Stimulated activated CD4-positive, alpha-beta T cell treated with anti-CD3 and anti-CD28 coated beads, TNF-alpha, amount 100 ng/mL, for 4 hours (primary cell): ENCODE measurements at places on chromosomes 5 and 9.

DNA sequence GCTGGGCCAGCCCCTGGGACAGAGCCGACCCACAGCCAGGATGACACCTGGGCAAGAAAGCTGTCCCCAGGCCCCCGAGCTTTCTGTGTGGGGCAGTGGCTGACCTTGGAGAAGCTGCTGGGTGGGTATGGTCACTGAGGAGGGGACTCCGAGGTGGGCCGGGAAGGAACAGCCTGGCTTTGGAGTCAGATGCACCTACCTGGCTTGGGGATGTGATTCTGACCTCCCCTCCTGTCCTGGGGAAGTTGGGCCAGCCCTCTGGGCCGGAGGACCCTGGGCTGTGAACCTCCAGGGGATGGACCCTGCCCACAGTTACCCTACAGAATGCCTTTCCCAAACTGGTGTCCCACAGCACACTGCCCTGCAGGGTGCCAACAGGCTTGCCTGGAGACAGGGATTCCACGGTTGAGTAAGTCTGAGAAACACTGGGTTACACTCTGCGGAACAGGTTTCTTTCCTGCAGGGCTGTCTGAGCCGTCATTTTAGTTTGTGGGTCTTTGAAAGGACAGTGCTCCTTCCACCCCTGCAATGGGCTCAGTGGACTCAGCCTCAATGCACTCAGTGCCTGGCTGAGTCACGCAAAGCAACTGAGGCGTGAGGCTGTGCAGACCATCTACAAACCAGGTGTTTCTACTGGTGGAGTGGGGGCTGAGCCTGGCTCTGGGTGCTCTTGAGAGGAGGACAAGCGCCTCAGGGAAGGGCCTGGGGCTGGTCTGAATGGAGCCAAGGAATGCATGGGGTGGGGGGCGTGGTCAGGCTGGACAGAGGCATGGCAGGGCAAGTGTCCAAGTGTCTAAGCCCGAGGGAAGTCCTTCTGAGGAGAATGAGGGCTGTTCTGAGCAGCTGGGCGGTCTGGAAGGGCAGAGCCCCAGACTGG, 41.3 kb upstream of the PHYKPL start:
- no peak for DNase-seq

GRCh38 chr5:4479426-4479825, 660.7 kb upstream of the ADAMTS16 start:
- DNase-seq, result no peak

DNA sequence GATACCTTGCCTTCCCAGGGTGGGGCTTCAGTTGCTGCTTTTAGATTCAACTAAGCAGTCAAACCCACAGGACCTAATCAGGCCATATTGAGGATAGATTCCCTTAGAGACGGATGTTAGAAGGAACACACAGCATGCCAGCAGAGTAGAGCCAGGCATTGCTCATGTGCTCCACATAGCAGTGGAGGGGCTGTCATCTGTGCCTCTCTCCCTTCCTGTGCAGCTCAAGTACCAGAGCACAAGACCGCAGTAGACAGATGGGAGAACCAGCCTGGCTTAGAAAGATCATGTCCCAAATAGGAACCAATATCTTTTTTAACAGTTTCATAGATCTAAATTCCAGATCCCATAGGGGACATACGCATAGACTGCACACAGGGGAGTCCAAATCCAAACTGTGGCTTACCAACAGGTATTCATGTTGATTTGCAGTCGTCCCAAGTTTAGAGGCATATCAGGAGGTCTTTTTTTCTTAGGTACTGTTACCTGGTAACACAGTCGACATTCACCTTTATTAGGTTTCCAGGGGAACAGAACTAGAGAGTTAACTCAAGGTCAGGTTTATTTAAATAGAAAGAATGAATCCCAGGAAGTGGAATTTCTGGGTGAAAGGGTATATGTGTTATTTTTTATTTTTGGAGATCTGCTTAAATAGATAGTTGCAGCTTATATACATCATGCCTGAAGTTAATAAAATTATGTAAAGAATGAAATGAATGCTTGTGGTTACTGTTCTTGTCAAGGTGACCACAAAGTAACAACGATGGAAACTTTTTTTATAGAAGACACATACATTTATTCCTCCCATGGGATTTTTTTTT, 43.5 kb upstream of the PCAT7 start:
- DNase-seq, result no peak

DNA sequence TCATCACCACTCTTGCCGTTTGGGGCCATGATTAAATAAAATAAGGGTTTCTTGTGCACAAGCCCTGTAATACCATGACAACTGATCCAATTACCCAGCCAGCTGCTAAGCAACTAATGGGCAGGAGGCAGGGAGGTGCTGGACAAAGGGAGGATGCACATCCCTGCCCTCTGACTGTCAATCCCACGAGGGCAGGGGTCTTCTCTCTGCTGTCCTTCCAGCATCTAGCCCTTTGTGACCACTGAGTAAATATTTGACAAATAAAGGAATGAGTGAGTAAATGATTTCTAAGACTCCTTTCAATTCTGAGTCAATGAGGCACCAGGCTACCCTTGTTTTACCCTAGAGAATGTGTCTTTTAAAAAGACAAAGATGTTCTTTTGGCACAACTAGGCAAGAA, 247.1 kb downstream of the SYK start:
- DNase-seq, result no peak

GRCh38 chr9:137128862-137129455, 10.0 kb upstream of the GRIN1 start:
- DNase-seq, result no peak

DNA sequence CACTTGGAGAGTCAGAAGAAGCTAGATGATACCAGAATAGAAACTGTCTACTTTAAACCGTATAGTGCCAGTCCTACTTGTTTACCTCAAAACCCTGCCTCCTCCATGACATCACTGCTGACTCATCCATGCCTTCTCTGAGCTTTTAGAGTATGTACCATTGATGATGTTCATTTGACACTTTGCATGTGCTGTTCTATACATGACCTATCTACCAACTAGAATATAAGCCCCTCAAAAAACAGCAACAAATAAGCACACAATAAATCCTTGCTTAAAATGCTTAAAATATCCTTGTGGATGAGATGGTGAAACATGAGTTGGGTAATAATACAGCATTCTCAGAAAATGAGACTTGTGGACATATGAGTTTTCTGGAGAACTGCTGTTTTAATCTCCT, 2.6 kb downstream of the CTNNAL1 start:
- no peak for DNase-seq

DNA sequence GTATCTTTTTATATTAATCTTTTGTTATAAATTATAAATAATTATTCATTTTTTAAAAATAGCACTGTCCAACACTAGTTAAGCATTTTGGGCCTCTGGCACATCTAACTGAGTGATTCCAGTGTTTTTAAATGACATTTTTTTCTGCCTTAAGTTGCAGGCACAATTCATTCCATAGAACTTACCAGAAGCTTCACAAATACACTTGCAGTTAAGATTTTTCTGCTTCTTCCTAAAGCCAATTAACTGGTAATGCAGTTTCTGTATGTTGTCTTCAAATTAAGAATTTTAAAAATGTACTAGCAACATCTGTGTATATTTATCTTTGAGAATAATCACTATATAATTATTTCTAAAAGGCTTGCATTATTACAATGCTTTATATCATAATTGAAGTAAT, 11.2 kb upstream of the NFIB start:
- no peak for DNase-seq

DNA sequence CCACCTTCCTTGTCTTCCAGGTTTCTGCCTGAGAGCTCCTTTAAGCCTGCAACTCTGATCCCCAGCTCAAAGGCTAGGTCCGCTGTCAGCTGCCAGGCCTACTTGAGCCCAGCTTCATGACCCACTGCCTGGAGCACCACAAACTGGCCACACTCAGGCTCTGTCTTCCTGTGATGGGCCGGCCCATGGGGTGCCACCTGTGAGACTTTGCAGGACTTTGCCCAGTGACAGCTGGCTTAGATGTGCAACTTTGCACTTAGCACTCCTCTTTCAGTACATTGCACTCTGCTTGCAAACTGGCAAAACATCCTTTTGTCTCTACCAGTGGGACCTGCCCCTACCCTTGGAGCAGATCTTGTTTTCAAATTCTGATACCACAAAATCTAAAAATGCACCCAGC, 311.5 kb upstream of the PDE4D start:
- no peak for DNase-seq

DNA sequence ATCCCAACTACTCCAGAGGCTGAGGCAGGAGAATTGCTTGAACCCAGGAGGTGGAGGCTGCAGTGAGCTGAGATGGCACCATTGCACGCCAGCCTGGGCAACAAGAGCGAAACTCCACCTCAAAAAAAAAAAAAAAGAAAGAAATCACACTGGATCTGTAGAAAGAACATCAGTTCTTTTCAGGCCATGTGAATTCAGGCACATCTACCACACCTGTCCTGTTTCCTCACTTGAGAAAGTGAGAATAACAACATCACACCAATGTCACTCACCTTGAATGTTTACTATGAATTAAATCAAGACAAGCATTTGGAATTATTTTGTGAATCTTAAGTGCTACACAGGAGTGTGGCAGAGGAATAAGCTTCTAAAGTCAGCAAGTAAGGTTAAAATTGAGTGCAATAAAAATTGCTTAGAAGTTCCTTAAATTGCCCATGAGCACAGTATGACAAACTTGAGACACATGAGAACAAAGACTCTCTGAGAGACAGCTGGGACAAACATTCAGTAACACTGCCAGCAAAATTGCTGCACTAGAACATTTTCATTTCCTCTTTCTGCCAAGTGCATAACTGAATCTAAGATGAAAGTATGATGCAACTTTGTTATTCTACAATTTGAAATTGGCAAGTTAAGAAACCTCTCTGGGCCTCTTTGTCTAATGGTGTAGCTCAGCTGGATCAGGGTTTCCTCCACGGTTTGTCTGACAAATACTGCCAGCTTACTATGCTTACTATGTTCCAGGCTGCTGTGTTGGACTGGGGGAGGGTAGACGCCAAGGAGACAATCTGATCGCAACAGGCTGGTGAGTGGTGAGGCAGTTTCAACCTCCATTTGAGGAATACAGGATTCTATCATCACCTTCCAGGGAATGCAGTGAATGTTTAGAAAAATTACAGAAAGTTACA, 1.9 kb upstream of the RIC1 start:
- no peak for DNase-seq

DNA sequence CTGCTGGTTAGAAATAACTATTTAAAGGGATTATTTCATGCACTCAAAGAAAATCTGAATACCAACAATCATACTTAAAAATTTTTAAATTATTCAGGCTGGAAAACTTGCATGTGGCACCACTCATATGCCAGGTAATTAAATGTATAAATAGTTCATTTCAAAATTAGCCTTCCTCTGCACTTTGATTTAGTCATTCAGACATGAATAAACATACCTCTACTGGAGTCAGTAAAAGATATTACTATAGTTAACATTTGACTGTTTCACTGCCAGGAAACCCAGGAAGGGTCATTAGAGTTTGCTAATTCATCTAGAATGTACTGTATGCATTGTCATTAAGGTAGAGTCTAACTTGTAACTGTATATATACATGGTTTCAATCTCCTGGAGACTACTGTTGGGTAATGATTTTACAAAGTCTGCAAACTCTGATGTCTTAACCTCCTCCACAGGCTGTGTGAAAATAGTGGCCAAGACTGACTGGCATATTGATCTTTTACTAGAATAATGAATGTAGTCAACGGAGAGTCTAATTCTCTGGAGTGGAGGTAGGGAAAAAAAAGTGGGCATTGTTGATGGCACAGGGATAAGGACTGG, 43.7 kb downstream of the TEX10 start:
- no peak for DNase-seq

- no peak for DNase-seq
These were observed 23.4 kb upstream of the GFPT2 start for GRCh38 chr5:180376511-180376910.

DNA sequence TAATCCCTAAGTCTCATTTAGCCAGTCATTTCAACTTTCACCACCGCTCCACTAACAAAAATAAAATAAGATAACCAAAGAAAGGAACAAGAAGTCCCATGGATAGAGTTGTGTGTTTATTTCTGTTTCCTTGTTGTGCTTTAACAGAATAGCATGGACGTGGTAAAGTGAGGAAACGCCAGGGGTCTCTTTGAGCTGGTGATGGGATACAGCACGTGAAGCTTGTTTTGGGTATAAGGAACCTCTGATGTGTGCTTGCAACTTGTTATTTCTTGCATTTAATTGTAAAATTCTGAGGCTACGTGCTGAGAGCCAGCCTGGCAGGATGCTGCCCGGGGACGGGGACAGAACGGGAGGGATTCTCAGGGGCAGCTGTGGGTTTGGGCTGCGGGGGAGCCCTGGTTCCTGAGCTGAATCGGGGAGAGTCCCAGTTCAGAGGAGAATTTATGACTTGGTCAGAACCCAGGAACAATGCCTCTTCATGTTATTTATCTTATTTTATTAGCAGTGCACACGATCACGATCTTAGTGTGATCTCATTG, 63.4 kb downstream of the ANKRD33B start:
- no peak for DNase-seq

GRCh38 chr9:111975709-111976108, 79.1 kb downstream of the UGCG start:
- no peak for DNase-seq

- DNase-seq, result no peak
These were observed 11.5 kb upstream of the PRRX2 start for GRCh38 chr9:129653823-129654553.

GRCh38 chr9:136062657-136063439, 32.2 kb downstream of the NACC2 start:
- no peak for DNase-seq

DNA sequence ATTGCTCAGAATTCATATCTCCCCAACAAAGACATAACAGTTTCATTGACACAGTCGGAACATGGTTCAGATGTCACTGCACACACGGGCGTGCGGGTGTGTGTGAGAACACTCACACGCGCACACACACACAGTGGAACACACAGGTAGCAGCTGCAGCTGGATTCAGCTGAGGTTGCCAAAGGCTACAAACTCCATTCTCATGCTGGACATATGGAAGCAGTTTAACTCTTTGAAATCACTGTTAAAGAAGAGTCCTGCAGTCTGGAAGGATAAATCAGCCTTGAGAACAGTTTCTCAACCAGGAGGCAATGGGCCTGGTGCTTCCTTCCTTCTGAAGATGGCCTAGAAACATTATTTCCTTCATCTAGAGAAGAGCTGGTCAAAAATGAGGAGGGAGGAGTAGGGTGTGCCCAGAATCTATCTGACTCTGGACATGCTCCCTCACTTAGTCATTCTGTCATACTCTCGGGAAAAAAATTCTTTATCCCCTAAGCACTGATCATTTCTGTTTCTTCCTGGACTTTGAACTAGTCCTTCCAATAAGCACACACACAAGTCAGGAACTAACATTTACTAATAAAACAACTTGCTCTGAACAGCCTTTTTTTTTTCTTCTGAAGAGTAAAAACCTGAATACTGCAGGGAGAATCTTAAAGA, 160.6 kb downstream of the ZDHHC21 start:
- no peak for DNase-seq

GRCh38 chr9:93276973-93277372, 93.0 kb downstream of the WNK2 start:
- no peak for DNase-seq

DNA sequence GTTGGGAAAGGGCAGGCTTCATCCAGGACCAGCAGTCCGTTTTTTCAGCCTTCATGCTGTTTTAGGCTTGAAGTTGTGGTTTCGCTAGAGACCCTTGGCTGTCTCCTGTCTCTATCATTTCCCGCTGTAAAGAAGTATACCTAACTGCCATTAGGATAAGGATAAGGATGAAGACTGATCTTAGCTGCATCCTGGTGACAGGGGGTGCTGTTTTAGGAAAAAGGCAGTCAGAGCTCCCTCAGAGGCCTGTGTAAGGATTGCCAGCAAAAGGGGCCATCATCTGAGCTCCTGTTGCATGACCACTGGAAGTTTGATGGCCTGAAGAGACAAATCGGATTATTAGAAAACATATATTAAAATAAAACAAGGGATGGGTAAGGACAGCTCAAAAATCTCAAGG, 64.8 kb upstream of the FGF10 start:
- DNase-seq, result no peak

- DNase-seq, result no peak
These were observed 169.9 kb downstream of the CTNND2 start for GRCh38 chr5:11734369-11734768.
